ENCODE measurements at places on chromosomes 4 and X.

GRCh38 chr4:152459326-152459725 is 76.6 kb downstream of the FBXW7 start:
- no peak for DNase-seq

- no peak for DNase-seq
Measured at GRCh38 chr4:98653890-98654867, 4.2 kb downstream of the TSPAN5 start.

GRCh38 chr4:48141048-48141447 is 7.0 kb upstream of the TXK start:
- DNase-seq, result peak; percentile 48

GRCh38 chrX:153507484-153508178 is 9.8 kb upstream of the ATP2B3 start:
- DNase-seq, result peak; percentile 77

GRCh38 chr4:884896-885295 is 47.2 kb downstream of the GAK start:
- no peak for DNase-seq

DNA sequence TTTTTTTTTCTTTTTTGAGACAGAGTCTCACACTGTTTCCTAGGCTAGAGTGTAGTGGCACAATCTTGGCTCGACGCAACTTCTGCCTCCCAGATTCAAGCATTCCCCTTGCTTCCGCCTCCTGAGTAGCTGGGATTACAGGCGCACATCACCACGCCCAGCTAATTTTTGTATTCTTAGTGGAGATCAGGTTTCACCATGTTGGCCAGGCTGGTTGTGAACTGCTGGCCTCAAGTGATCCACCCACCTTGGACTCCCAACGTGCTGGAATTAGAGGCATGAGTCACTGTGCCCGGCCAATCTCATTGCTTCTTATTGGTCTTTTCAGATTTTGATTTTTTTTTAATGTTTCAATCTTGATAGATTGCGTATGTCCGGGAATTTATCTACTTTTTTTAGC is 124.4 kb downstream of the NBDY start:
- DNase-seq, result no peak
